ENCODE measurements at places on chromosomes 16 and 17.

GRCh38 chr17:3026125-3026855 lies 37.1 kb downstream of the OR1D5 start:
- no peak for DNase-seq

- no peak for DNase-seq
Observed at GRCh38 chr17:285751-286422, 66.7 kb downstream of the RPH3AL start.

DNA sequence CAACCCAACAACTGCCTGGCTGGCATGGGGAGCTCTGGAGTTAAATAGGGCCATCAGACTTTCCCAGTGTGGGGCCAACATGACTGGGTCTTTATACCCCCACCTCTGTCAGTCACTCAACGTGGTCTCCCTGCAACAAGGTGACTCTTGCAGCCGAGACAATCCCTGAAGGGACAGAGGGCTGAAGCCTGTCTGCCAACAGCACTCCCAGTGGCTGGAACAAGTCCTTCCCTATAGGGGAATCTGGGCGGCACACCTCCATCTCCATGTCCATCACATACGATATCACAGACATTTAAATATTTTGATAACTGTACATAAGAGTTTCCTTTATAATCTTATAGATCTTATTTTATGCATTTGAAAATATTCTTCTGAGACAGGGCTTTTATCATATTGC lies 4.8 kb upstream of the MAPT start:
- no peak for DNase-seq

DNA sequence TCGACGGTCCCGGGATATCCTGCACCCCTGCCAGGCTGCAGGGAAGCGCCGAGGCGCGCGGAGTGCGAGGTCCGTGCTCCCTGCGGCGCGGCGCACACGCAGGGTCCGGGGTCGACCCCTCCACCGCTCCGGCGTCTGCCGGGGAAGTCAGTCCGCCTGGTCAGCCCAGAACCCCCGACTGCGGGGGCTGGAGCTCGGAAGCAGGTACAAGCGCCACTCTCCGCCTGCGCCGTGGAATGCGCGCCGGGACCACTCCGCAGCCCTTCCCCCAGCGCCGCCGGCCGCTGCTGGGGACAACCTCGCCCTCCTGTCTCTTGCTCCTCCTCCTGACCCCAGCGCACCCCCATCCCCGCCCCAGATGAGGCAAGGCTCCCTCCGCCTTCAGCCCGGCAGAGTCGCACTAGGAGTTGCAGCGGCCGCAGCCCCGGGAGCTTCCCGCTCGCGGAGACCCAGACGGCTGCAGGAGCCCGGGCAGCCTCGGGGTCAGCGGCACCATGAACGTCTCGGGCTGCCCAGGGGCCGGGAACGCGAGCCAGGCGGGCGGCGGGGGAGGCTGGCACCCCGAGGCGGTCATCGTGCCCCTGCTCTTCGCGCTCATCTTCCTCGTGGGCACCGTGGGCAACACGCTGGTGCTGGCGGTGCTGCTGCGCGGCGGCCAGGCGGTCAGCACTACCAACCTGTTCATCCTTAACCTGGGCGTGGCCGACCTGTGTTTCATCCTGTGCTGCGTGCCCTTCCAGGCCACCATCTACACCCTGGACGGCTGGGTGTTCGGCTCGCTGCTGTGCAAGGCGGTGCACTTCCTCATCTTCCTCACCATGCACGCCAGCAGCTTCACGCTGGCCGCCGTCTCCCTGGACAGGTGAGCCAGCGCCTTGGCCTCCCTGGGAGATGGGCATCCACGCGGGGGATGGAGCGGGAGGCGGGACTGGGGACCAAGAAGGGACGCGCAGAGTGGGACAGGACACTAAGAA lies at the start of gene GALR2:
TSS of gene GALR2 (plus strand) at position 392 of the 974 bp plus-strand sequence. CDS start at position 495, 103 bp downstream.
- DNase-seq: no peak

- DNase-seq: no peak
Observed at GRCh38 chr17:5042157-5043022, 7.2 kb upstream of the SLC52A1 start.

DNA sequence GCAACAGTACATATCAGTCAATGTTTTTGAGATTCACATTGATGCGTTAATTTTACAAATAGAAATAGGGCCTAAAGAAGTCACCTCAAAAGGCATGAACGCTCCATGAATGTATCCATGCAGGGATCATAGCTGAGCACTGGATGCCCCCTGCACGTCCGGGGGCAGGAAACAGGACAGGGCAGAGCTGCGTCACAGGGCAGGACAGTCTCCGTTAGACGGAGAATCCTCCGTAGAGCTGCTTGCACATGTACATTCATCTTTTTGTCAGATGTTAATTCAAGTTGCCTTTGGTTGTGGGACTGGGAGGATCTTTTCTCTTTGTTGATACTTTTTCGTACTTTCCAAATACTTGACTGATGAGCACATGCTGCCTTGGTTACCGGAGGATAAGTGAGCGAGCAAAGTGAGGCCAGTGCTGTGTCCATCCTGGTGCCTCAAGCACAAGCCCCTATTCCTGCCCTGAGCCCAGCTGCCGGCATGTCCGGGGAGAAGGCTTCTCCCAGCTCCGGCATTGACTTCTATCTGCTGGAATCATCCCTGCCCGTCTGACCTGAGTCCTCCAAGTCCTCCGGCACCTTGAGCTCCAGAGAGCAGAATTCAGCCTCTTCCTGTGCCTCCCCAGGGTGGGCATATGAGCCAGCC lies 15.0 kb downstream of the GAA start:
- DNase-seq: no peak

DNA sequence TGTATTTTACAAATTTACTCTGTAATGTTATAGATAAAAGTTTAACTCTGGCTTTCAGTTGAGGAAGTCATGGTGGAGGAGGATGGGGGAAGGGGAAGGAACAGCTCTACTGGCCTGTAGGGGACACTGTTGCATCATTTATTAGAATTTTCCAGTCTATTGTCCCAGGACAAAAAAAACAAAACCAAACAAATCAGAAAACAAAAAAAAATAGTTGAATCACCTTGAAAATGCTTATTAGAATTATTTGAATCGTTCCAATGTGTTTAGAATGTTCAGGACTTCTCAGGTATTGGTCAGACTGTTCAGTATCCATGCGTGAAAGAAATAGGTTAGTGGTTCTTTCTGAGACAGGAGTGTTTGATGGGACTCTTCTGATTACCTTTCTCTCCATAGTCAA lies 242.0 kb downstream of the FTO start:
- DNase-seq: peak; percentile 61

DNA sequence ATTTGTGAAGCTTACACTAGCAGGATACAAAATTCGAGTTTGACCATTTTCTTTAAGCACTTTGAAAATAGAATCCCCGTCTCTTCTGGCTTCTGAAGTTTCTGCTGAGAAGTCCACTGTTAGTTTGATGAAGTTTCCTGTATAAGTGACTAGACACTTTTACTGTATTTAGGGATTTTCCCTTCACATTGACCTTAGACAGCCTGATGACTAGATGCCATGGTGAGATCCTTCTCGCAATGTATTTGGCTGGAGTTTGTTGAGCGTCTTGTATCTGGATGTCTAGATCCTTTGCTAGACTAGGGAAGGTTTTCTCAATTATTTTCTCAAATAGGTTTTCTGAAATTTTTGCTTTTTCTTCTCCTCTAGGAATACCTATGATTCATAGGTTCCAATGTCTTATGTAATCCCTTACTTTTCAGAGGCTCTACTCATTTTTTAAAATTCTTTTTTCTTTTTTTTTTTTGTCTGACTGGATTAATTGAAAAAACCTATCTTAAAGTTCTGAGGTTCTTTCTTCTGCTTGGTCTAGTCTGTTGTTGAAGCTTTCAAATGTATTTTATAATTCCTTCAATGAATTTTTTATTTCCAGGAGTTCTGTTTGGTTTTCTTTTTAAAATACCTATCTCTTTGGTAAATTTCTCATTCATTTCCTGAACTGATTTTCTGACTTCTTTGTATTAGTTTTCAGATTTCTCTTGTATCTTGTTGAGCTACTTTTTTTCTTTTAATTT lies 63.7 kb upstream of the ABCC11 start:
- DNase-seq: no peak

DNA sequence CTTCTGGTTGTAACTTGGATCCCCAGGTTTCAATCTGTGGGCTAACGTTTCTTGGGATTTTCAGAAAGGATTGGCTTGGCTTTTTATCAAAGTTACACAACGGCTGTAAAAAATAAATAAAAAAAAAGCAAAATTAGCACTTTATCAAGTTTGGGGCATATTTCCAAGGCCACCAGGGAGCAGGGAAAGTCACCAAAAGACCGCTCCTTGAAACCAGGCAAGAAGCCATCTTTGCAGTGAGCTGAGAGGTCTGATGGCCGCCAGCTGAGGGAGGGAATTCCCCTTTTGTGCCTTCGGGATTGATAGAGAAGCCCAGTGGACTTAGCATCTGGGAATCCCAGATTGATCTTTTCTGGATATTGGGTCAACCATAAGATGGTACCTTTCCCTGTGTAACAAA lies 192.2 kb downstream of the WWOX start:
- no peak for DNase-seq

- no peak for DNase-seq
Observed at GRCh38 chr17:2745317-2746037, 4.0 kb downstream of the CCDC92B start.

GRCh38 chr17:65855245-65855644 lies 293.8 kb upstream of the AXIN2 start:
- peak; percentile 77 for DNase-seq

DNA sequence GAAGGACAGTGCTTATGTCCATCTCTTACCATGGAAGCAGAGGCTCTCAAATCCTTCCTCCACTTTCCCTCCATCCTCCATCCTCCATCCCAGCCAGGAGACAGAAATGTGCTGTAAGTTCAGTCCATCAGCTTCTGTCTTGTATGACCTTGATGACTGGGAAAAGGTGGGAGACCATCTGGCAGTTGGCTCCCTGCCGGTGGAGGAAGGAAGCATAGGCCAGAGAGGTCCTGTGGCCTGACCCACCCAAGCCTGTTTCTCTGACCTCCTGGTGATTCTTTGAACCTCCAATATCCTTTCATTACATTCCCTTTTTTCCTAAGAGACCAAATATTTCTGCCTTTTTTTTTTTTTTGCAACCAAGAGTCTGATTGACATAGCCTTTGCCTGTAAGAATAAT lies 215.3 kb downstream of the ABCC12 start:
- DNase-seq: no peak

GRCh38 chr17:8159032-8159400 lies 3.7 kb downstream of the VAMP2 start:
- no peak for DNase-seq

- no peak for DNase-seq
Observed at GRCh38 chr17:19744492-19744891, 3.6 kb downstream of the ALDH3A1 start.

GRCh38 chr17:72520665-72521303 lies 400.0 kb downstream of the SOX9 start:
- no peak for DNase-seq

- DNase-seq: no peak
Observed at GRCh38 chr16:76081967-76082366, 195.2 kb upstream of the CNTNAP4 start.

DNA sequence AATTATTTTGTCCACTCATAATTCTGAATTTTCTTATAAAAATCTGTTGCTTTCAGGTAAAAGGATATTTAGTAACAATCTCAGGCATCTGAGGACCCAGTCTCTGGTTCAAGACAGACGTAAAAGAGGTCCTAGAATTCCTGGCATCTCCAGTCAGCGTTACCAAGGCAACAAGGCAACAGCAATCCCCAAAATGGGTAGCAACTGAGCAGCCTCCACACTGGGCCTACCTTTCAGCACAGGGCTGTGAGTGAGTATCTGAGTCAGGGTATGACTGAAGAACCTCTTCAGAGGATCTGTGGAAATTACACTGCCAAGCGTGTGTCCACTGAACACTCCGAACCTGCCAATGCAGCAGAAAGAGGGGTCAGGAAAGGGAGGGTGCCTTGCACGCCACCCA lies 20.8 kb downstream of the FANCA start:
- no peak for DNase-seq

DNA sequence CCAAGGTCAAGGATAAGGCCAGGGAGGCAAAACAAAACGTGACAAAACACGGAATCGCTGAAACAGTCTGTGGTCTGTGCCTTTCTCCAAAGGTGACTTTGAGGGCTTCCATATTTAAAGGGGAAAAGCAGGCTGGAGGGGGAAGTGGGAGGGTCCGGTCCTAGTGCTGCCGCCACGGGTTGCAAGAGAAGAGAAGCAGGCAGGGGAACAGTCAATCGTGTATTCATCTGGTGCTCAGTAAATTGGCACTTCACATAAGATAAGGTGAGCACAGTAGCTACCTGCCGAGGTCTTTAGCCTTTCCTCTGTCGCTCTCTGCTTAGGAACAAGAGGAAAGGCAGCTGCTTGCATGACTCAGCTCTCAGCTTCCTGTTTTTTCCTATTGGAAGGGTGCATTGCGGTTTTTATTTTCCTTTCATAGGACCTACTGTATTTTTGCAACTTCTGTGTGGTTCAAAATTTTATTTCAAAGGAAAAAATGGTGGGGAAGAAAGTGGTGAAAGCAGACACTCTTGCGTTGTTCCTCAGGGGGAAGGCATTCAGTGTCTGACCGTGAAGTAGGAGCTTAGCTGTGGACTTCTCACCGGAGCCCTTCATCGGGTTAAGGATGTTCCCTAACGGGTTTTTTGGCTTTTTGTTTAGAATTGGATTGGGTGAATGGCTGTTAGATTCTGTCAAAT lies 7.1 kb upstream of the LGALS3BP start:
- peak; percentile 81 for DNase-seq

- no peak for DNase-seq
Observed at GRCh38 chr17:78120971-78121800, 7.4 kb downstream of the TMC6 start.

DNA sequence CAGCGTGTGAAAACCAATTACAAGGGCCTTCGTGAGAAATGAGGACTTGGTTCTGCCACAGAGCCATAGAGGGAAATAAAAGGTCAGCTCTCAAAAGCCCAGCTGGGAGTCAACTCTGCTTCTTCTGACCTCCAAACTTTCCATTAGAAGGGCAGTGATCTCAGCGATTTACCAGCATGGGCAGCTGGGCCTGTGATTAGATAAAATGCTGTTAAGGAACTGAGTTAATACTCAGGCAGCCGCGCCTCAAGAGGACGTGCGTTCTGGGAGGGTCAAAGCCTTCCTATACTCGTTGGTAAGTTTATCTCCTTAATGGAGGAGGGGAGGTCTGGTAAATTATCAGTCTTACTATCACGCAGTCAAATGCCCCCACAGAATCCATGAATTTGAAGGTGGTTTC lies 480.2 kb upstream of the ERCC4 start:
- DNase-seq: no peak

DNA sequence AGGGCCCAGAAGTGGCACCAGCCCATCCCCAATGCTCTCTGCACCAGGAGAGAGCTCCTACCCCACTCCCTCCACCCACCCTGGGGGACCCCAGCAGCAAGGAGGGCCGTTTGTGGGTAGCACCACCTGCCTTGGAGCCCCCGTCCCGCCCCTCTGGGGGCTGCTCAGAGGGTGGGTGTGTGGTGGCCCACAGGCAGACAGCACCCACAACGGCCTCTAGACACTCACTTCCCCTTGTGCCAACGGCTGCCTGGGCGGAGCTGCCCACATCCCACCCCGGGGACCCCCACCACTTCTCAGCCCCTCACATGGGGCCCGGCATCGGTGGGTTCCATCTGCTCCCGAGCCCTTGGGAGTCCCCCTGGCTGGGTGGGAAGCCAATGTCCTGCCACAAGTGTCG lies 33.3 kb downstream of the BAHCC1 start:
- no peak for DNase-seq

GRCh38 chr17:78182504-78182903 lies 4.3 kb downstream of the TK1 start:
- no peak for DNase-seq

GRCh38 chr17:60153606-60154390 lies 4.0 kb downstream of the CA4 start:
- no peak for DNase-seq

Data from ELR (cell line).